ENCODE measurements at places on chromosomes 4 and X.

- DNase-seq: peak; percentile 78
These were observed 133.0 kb downstream of the RAPGEF2 start for GRCh38 chr4:159235779-159236368.

DNA sequence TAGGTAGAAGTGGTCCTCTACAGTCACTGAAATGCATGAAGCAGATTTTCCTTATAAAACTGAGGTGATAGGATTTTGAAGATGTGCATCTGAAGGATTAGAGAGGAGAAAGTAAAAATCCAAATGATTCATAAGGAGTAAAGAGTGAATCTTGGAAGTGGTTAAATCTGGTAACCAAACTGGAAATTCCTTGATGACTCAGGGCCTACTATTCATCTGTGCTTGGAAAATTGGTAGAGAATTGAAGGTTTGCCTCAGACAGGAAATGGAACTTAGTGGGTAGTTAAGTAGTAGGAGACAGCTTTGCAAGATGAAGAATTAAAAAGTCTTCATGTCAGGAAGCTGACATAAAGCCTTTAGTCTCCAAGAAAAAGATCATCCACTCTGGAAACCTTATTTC is 368.9 kb upstream of the CTSO start:
- peak; percentile 86 for DNase-seq

GRCh38 chr4:7398788-7399439 is 35.8 kb downstream of the PSAPL1 start:
- no peak for DNase-seq

DNA sequence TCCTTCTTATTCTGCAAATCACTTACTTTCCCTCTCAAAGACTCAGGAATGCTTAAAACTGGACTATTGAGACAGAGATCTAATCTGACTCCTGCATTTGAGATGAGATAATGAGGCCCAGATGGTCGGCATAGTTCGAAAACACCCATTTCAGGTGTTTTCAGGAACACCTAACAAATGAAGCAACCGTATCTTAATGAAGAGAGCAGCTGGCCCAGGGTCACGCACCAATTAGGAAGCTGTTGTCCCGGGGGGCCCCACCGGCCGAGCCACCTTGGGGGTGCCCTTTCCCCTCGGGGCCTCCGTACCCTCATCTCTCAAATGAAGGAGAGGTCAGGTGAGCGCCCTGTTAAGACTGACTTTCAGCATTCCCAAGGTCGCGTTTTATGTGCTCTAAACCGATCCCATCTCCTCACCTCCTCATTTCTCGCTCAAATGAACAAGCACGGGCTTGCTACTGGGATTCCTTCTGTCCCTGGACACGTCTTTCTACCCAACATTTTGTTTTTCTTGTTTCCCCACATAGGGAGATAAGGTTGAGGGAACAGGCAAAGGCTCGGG is 824 bp downstream of the LRPAP1 start:
- no peak for DNase-seq

DNA sequence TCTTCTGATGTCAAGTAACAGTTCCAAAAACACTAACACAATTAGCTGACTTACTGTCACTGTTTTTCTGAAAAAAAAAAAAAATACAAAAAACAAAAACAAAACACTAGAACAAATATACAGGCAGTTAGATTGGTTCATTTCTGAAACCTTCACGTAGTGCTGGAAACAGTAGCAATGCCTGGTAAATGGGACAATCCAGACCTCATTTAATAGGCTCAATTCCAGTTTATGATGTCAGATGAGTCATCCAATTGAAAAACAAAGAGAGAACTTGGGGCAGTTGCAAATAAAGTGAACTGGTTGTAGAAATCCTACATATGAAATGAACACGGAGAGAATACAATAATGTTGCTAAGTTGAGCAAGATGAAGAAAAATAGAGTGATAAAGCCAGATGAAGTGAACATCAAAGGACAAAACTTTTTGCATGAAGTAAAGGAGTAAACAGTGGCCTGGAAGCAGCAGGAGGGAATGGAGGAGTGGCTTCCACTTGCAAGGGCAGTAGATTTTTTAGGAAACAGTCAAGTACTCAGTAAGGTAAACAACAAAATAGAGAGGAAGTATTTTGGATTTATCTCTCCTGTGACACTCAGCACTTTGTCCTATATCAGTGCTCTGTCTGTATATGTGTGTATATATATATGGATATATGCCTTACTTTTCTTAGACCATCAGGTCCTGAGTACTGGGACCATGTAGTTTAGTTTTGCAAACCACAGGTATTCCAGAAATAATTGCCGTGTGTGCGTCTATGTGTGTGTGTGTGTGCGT is 39.3 kb upstream of the MAGEA10 start:
- no peak for DNase-seq

GRCh38 chrX:91414713-91415112 is 19.9 kb upstream of the PABPC5 start:
- DNase-seq: no peak

- peak; percentile 8 for DNase-seq
These were observed 12.1 kb upstream of the CLCN5 start for GRCh38 chrX:49910344-49910743.

DNA sequence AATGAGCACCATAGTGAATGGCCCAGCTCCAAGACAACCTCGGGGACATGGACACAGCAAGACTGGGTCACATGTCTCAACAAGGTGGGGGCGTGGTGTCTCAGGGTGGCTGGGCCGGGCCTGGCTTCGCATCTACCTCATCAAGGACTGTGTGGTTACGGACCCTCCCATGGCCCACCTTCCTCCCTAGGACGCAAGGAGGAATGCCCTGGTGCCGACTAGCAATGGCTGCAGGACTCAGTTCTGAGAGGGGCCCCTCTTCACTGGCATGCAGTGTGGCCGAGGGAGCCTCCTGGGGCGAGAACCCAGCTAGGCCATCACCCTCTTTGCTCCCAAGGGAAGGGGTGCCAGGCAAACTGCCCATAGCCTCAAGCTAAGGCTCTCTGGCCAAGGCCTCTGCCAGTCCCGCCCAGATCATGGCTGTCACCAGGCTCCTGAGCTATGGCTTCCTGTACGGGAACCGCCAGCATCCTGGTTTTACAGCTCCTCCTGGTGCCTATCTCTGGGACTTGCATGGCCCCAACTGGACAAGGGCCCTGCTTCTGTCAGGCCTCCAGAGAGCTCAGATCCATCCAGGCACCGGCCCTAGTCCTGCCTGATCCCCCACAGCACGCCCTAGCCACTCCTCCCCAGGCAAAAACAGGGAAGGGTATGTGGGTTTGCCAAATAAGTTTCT is 218.0 kb upstream of the AGTR2 start:
- DNase-seq: no peak

- DNase-seq: peak; percentile 84
These were observed 13.7 kb downstream of the DDX60 start for GRCh38 chr4:168304744-168305459.

DNA sequence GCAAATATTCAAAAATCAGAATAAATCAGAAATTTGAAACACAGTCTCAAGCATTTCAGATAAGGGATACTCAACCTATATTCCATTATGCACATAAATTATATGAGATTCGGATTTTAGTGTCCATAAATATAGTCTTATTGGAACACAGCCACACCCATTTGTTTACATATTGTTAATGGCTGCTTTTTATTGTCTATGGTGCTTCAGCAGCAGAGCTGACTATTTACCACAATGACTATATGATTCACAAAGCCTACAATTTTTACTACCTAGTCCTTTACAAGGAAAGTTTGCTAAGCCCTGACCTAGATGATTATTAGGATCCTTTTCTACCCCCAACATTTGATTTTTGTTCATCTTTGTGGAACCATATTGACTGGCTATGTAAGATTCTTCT is 63.9 kb downstream of the IL1RAPL1 start:
- DNase-seq: no peak

GRCh38 chr4:110196206-110196870 is 2.1 kb downstream of the ELOVL6 start:
- DNase-seq: peak; percentile 63

DNA sequence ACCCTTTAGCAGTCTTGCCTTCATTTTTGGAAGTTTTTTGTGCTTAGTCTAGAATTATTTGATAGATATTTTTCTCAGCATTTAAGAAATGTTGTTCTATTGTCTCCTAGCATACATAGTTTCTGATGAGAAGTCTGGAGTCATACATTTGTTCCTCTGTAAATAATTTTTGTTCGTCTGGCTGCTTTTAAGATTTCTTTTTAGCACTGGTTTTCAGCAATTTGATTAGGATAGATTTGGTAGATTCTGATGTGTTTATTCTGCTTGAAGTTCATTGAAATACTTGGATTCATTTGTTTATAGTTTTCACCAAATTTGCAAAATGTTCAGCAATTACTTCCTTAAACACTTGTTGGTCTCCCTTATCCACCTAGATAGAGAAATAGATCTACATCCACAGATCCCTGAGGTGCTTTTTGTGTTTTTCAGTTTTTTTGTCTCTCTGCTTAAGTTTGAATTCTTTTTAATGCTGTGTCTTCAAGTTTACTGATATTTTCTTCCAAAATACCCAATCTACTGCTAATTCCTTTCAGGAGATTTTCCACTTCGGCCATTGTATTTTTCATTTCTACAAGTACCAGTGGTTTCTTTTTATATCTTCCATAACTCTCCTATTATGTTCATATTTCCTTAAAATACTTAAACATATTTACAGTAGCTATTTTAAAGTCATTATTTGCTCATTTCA is 64.9 kb downstream of the ABLIM2 start:
- DNase-seq: no peak

- DNase-seq: no peak
These were observed 608.0 kb downstream of the TLL1 start for GRCh38 chr4:166481055-166481454.

DNA sequence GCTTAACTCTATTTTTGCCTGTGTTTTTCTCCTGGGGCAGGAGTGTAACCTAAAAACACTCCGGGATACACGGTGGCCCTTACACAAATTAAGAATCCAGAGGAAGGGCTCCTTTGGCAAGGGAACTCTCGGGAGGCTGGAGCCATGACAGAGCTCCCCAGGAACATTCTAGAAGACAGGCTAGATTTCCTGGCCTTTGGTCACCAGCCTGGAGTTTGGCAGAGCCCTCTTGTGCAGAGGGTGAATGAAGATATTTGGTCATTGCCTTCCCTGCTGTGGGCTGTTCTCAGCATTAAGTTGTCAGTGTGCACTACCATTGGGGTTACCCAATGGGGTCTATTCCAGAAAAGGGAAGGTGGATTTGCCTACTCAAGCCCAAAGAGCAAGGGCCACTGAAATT is 53.8 kb upstream of the LNX1 start:
- no peak for DNase-seq
